ENCODE measurements at places on chromosomes 5 and 9.

DNA sequence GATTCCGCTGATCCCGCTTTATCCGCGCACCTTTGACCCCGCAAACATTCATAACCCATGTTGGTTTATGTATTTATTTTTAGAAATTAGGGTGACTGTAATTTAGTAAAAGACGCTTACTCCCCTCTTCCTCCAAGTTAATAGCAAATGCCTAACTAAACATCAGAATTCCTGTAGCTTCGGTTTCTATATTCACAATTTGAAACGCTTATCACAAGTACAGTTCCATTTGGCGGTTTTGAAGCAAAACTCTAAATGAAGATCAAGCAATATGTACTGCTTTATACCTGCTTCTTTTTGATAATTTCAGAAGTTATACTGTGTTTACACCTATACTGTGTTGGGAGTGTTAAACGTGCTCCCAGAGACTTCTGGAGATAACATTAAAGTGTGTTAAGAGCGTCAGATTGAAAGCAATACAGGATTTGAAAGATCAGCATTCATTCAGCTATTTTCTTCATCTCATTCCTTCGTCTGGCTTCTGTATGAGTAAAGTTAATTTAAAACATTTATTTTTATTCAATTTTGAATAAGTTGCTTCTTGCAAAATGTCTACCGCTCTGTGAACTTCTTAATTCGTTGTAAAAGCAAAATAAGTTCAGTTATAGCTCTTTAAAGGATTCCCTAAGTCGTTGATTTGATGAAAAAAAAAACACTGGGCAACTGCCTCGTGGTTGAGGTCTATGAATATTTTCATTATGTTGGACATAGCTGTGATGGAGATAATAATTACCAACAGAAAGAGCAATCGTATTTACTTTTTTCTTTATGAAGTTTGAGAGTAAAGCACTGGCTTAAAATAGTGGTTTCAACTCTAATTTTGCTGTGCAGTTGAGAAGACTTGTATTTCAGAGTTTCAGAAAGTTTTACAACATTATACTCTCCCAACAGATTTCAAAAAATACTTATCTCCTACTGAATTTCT lies 2.5 kb downstream of the PRDM6 start:
- no peak for DNase-seq

DNA sequence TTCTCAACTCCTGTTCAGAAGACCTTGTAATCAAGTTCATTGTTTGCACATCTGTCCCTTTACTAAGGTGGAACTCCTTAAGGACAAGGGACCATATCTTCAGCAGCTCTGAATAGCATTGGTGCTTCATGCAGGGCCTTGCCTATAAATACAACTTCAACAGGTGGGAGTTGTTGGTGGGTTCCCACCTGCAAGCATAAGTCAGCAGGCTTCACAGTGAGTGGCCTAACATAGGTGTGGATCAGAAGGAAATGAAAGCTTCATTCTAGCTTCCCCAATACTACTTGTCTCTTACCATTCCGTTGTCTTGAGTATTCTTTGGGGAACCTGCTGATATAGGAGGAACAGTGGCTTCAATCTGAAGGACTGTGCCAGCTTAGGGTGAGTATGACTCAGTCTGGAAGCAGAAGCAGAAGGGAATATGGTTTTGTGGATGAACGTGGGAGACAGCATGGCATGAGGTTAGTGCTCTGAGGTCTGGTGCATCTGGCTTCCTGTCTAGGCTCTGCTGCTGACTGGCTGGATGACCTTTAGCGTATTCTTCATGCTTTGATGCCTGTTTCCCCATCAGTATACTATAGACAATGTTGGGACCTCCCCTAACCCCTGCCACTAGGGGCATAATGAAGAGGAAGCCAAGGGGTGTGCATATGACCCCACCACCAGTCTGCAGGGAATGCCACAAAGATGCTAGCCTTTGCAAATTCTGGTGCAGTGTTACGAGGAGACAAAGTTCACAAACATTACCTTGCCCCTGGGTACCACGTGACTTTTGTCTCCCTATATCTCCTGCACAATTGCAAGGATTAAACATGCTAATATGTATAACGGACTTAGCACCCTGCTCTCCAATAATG lies 192.3 kb downstream of the PALM2AKAP2 start:
- DNase-seq: no peak

- no peak for DNase-seq
Measured at GRCh38 chr5:111063709-111064322, 7.7 kb upstream of the TSLP start.

- DNase-seq: no peak
Measured at GRCh38 chr5:165425594-165425993, 1920.2 kb downstream of the MAT2B start.

GRCh38 chr9:133499132-133499891 lies 20.4 kb upstream of the SLC2A6 start:
- no peak for DNase-seq

All from stimulated activated CD8-positive, alpha-beta memory T cell treated with anti-CD3 and anti-CD28 coated beads, Interleukin-7, amount 100 ng/mL, for 1 hour (primary cell).